ENCODE measurements at places on chromosomes 7 and 10. TPM values are rescaled to one million over a fixed set of nuclear protein-coding genes. Genes with fewer than 3 reads are reported as not detected.

Gene VPS37D
- total RNA-seq, result 9.8 TPM

Gene GIMAP8
- 143 TPM for total RNA-seq

- no peak overlapping the region for H3K4me3 ChIP-seq
- no peak for DNase-seq
- no peak overlapping the region for H3K27ac ChIP-seq
- H3K27me3 ChIP-seq, result no peaks in the 10 kb centered on the region
- H3K36me3 ChIP-seq, result no peaks in the 10 kb centered on the region
Measured at GRCh38 chr10:85570871-85571270, 795.7 kb downstream of the GRID1 start.

- peak overlapping the region; percentile 90 for H3K27ac ChIP-seq
- H3K4me1 ChIP-seq, result peaks cover 38% of the 10 kb centered on the region
- H3K27me3 ChIP-seq, result peaks cover 2% of the 10 kb centered on the region
- no peak overlapping the region for H3K4me3 ChIP-seq
Measured at GRCh38 chr10:29691564-29692072, 56.8 kb upstream of the SVIL start.

- H3K27ac ChIP-seq, result no peak overlapping the region
- H3K27me3 ChIP-seq, result no peaks in the 10 kb centered on the region
- H3K4me1 ChIP-seq, result peaks cover 5% of the 10 kb centered on the region
- no peak for DNase-seq
- H3K4me3 ChIP-seq, result no peak overlapping the region
Measured at GRCh38 chr10:122138831-122139625, 132.1 kb upstream of the BTBD16 start.

DNA sequence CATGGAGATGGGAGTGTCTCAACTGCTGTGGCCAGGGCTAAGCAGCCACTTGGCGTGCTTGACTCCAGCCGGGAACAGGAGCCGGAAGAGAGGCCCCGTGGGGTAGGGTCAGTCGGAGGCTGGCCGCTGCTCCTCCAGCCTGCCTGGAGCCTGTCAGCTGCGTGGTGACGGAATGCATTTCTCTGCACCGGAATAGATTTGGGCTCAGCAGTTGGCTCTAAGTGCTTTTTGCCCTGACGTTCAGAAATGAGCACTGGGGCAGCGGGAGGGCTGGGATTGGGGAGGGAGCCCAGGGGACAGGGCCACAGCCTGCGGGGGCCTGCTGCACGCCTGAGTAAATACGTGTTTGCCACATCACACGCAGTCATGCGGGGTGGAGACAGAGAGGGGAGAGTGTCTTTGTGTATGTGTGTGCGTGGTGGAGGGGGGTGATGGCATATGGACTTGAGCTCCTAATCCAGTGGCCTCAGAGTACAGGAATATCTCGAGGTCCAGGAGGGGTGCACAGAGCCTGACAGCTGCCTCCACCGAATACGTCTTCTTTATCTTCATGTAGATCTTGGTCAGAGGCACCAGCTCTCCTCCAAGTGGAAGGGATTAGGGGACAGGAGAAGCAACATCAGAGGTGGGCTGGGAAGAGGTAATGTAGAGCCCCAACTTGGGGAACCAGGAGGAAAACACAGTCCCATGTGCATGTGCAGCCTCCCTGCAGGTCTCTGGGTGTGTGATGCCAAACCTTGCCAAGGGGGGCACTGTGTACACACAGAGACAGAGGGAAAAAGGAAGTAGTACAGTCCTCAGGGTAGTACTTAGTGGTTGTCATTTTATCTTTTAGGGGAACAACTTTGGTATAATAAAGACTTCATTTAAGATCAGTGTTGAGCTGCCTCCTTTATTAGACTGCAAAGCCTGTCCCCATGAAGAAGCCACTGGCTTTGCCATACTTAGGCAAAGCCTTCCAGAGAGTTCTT is 151.4 kb downstream of the CDH23 start:
- no peaks in the 10 kb centered on the region for H3K4me1 ChIP-seq
- H3K27ac ChIP-seq, result no peak overlapping the region
- peaks cover 2% of the 10 kb centered on the region for H3K27me3 ChIP-seq
- H3K4me3 ChIP-seq, result no peak overlapping the region
- H3K36me3 ChIP-seq, result no peaks in the 10 kb centered on the region
- peak; percentile 52 for DNase-seq

DNA sequence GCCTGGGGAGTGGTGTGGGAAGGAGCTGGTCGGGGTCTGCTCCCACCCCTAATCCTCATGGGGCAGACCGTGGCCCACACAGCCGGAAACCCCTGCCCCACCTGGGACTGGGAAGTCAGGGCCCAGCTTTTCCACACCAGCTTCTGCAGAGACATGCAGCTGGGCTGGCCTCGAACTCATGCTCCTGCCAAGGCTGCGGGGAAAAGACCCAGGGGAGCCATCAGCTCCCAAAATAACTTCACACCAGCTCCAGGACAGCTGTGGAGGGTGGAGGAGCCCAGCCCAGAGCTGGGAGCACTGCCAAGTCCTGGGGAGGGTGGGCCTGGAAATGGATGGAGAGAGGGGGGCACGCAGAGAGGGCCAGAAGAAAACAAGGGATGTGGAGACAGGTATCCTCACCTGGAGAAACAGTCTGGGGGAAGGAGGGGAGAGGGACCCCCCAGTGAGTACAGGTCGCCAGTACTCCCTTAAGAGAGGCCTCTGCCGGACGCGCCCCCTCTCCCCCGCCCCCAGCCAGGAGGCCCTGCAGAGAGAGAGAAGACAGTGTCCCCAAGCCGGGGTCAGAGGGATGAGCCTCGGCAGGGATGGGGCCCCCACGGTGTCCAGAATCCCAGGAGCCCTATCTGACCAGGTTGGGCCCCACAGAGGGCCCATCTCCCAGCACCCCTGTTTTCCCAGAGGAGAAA is 11.5 kb upstream of the GRIFIN start:
- H3K27ac ChIP-seq, result no peak overlapping the region
- no peak overlapping the region for H3K4me3 ChIP-seq

GRCh38 chr10:56844978-56845529 is 484.0 kb upstream of the ZWINT start:
- H3K36me3 ChIP-seq, result no peaks in the 10 kb centered on the region
- DNase-seq, result no peak
- no peak overlapping the region for H3K4me3 ChIP-seq
- H3K27me3 ChIP-seq, result no peaks in the 10 kb centered on the region

DNA sequence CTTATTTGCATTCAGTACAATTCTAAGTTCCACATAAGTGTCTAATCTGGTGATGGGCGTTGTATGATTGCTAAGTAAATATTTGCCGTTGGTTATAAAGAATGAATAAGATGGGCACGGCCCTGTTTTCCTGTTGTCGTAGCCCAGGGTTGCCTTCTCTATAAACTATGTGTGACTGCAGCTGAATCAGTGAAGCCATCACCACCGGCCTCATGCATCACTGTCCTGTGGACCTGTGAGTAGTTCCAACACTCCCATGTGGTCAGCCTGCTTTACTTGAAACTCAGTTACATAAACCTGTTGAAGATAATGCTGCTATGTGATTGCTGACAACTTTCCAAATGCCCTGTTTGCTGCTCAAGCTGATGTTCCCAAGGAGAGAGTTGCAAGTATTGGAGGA is 21.6 kb upstream of the KLF6 start:
- DNase-seq, result no peak
- peak overlapping the region; percentile 65 for H3K27ac ChIP-seq
- peaks cover 2% of the 10 kb centered on the region for H3K27me3 ChIP-seq
- no peaks in the 10 kb centered on the region for H3K36me3 ChIP-seq
- peaks cover 53% of the 10 kb centered on the region for H3K4me1 ChIP-seq

DNA sequence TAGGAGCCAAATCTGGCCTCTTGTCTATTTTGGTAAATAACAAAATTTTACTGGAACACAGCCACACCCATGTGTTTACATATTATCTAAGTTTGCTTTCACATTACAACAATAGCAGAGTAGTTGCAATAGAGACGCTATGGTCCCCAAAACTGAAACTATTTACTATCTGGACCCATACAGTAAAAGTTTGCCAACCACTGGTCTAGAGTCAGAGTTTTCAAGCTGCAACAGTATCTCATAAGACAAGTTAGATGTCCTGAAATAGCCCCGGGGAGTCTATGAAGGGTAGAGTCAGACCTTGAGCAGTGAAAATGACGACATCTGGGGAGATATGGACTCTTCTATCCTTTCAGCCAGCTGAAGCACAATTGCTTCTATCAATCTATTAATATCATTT is 74.2 kb downstream of the CTNNA3 start:
- DNase-seq, result no peak
- no peaks in the 10 kb centered on the region for H3K36me3 ChIP-seq
- H3K27ac ChIP-seq, result no peak overlapping the region
- peaks cover 2% of the 10 kb centered on the region for H3K27me3 ChIP-seq
- H3K4me1 ChIP-seq, result no peaks in the 10 kb centered on the region

Measured in endothelial cell (in vitro differentiated cells).